Astrocyte of the spinal cord (primary cell): ENCODE measurements at places on chromosomes 5 and 9.

DNA sequence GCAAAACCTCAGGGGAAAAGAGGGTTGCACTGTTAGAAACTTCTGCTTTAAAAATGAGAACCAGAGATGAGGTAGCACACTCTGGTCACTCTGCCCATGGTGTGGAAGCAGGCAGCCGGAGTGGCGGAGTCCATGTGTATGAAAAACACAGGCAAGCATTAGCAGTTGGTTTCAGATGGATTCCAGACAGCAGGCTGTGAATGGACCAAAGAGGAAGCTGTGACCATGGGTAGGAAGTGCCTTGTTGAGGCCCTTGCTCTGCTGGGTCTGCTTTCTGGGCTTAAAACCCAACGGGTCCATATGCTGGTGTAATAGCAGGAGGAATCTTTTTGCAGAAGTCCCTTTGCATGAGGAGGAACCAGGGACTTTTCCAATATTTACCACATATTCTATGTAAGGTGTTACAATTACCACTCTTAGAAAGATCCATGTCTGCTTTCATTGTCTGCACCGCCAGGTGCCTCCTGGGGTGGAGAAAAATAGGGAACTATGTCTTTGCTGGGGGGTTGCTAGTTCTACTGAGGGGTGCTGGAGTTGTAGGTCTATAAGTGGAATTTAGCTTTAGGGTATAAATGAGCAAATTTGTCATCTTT lies 77.0 kb downstream of the ANKRD55 start:
- DNase-seq: no peak

DNA sequence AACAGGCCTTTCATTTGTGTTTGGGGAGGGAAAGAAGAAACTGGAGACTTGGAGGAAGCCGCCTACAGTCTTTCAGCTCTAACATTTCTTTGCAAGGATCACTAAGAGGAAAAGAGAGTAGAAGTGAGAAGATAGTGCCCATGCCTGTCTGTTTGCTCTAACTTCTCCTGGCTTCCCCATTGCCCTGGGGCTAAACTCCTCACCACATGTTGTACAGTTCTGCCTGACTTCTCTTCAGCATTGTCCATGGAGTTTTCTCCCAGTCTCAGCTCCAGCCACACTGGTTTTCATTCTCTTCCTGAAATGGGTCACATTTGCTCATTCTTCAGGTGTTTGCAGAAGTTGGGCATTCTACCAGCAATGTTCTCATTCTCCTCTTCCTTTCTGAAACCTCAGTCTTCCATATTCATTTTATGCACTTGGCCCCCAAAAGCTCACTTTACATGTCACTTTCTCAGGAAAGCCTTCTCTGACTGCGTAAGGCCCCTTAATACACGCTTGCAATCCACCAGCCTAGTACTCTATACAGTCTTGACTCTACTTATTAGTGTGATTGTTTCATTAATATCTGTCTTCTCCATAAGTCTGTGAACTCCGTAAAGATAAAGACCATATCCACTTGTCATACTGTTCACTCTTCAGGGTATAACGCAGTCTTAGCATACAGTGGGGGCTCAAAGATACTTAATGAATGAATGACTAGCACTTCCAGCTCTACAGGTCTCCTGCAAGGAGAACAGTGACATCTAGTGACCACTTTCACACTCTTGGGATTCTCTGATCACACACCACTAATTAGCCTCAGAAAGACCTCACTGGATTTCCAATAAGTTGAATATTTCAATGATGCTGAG lies 40.2 kb upstream of the TRIM32 start:
- DNase-seq: peak; percentile 54

DNA sequence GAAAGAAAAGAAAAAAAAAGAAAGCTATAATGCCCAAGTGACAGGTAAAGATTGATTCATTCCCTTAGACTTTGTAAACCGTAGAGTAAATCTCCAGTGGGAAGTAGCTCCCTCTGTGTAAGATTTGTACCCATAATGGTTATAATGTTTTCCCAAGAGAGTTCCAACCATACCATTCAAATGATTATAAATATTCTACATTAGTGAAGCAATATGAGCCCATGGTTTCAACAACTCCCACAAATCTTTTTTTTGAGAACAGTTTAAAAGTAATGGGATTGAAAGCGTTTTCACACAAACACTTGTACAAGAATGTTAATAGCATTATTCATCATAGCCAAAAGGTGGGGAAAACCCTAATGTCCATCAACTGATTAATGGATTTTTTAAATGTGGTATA lies 58.0 kb downstream of the GRAMD2B start:
- peak; percentile 38 for DNase-seq

DNA sequence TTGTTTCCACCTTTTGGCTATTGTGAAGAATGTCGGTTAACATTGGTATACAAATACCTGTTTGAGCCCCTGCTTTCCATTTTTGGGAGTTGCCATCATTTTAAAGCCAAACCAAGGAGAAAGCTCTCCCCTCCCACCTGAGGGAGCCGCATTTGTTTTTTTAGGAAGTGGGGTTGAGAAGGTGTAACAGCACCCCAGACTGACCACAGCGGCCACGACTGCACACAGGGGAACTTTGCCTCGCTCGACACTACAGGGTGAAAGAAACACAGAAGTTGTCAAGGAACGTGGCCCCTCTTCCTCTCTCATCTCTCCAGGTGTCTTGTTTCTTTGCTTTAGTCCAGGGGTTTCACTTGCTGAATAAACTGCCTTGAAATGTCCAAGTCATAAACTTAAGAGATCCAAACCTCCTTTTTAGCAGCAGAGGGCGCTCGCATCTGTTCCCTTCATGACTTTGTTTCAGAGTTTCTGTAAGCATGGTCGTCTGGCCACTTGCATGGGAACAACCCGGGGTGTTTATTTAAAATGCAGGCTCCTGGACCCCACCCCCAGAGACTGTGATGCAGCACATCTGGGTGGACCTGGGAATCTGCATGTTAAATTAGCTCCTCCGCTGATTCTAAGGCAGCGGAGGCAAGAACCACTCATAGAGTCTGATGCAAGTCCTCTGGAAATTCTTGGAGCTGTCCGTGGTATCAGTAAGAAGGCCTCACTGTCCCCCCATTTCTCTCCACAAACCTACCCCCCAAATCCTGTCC lies 2.1 kb upstream of the TTLL11 start:
- peak; percentile 79 for DNase-seq

- DNase-seq: no peak
Measured at GRCh38 chr9:89801742-89802670, 197.2 kb downstream of the GADD45G start.

DNA sequence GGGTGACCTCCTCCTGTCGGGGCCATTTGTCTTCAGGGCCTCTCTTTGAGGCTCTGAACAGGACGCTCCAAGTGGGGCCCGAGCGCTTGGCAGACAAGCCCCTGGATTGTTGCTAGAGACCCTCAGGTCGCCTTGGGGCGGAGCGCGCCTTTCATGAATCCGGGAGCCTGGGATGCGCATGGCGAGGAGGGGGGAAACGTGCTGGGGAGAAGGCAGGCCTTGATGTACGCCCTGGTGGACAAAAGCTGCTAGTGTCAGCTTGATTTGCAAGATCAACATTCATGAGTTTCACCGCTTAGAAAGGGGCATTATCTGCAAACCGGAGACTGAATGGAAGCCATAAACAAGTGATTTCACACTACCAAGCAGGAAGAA lies 226.3 kb downstream of the SMARCA2 start:
- peak; percentile 95 for DNase-seq

- DNase-seq: no peak
Measured at GRCh38 chr5:35771839-35772238, 84.9 kb upstream of the IL7R start.

DNA sequence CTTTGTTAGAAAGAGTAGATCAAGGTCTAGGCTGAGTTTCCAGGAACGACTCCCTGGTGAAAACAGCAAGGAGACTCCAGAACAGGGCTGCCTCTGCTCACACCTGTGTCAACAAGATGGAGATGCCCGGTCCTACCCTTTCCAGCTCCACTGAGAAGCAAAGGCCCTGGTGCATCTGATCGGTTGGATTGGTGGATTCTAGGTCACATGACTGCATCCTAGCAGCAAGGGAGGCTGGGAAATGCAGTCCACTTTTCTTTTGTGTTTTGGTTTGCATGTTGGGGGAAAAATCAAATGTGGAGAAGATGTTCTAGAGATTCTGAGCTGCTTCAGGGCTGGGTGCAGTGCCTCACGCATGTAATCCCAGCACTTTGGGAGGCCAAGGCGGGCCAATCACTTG lies 82.0 kb upstream of the TRIO start:
- DNase-seq: no peak

DNA sequence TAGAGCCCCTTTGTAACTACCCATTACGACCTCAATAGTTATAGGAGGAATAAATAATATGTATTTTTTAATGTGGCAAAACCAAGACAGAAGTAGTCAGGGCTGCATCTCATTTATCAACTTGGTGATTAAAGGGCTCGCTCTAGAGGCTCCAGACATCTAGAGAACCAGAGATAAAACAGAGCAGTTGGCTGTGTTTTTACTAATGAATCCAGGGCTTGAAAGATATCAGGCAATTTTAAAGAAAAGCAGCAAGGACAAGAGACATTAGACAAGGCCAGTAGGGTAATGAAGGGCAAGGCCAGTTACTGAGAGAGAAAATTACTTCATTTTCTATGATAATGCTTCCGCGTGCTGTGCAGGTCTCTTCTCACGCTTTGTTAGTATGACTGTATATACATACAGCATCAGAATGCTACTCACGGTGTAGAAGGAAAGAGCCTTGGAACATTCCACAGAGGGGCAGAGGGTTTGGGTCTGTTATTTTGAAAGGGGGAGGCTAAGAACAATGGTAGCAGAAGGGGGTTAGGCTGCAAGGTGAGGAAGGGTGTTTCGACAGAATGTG lies 110.4 kb downstream of the SEMA6A start:
- no peak for DNase-seq

DNA sequence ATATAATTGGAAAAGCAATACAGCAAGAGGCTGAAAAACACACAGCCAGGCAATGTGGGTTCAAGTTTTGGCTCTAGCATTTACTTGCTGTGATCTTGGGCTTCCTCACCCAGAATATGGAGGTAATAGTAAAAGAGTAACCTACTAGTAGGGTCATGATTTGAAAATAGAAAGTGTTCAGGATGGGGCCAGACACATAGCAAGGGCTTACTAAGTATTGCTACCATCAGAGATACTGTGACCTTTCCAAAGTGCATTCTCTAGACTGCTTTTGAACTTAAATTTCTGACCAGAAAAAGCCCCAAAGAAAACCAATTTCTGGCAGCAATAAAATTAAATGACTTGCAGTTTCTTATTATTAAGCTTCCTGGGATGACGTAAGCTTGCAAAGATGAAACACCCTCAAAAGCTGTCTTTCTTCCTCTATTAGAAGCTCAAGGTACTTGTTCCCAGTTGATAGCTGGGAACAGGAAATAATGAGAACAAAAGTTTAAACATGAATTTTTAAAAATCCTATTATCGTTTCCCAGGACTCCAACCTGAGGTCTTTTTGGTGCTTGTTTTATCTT lies 20.3 kb downstream of the SLC45A2 start:
- DNase-seq: no peak

GRCh38 chr5:170297589-170298462 lies at the start of gene LCP2:
LCP2 (minus strand) TSS chr5:170297777; CDS start chr5:170297611, 166 bp downstream.
- no peak for DNase-seq

GRCh38 chr5:73319036-73319435 lies 129.5 kb downstream of the FOXD1 start:
- DNase-seq: no peak

DNA sequence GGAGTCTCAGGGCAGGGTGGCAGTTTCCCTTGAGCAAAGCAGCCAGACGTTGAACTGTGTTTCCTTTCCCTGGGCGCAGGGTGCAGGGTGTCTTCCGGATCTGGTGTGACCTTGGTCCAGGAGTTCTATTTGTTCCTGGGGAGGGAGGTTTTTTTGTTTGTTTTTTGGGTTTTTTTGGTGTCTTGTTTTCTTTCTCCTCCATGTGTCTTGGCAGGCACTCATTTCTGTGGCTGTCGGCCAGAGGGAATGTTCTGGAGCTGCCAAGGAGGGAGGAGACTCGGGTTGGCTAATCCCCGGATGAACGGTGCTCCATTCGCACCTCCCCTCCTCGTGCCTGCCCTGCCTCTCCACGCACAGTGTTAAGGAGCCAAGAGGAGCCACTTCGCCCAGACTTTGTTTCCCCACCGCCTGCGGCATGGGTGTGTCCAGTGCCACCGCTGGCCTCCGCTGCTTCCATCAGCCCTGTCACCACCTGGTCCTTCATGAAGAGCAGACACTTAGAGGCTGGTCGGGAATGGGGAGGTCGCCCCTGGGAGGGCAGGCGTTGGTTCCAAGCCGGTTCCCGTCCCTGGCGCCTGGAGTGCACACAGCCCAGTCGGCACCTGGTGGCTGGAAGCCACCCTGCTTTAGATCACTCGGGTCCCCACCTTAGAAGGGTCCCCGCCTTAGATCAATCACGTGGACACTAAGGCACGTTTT lies 3.5 kb upstream of the PHYHD1 start:
- DNase-seq: peak; percentile 76

DNA sequence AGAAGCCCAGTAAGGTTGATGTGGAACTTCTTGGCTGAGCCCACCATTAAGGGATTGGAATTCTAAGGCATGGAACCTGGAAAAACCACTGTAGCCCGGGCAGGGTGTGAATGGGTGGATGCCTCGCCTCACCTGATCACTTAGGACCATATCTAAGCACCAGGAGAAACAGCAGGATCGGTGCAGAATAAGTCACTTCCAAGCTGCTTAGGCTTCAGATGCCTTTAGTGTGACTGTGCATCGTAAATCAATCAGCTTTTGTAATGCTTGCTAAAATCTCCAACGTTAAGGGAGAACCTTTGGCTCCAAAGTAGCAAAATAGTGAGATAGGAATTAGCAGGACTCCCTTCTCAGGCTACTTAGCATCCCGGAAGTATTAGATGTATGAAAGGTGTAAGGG lies 103.9 kb upstream of the MEGF10 start:
- DNase-seq: peak; percentile 16

GRCh38 chr9:107175041-107175440 lies 108.0 kb upstream of the RAD23B start:
- DNase-seq: no peak

DNA sequence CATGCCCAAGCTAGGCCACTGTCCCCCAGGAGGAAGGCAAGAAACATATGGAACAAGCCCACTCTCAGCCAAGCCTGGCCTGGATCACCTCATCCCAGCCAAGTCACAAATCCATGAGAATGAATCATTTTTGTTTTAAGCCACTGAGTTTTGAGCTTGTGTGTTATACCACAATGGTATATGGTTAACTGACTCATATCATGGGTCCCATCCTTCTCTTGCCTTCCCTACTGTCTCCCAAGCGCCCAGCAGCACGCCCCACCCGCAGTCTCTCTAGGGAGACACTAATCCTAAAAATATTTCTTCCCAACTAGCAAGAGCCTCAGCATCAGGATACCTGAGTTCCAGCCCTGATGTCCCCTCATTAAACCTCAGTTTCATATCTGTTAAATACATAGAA lies 248.1 kb downstream of the CDK5RAP2 start:
- peak; percentile 42 for DNase-seq

- DNase-seq: no peak
Measured at GRCh38 chr9:35832814-35833213, 3.8 kb downstream of the TMEM8B start.

GRCh38 chr9:115862021-115862420 lies 291.6 kb upstream of the PAPPA start:
- DNase-seq: no peak

GRCh38 chr9:33737811-33738606 lies 57.4 kb upstream of the PRSS3 start:
- peak; percentile 55 for DNase-seq

- DNase-seq: no peak
Measured at GRCh38 chr5:158987231-158987630, 112.5 kb downstream of the EBF1 start.
